ENCODE measurements at places on chromosomes 5 and 9.

DNA sequence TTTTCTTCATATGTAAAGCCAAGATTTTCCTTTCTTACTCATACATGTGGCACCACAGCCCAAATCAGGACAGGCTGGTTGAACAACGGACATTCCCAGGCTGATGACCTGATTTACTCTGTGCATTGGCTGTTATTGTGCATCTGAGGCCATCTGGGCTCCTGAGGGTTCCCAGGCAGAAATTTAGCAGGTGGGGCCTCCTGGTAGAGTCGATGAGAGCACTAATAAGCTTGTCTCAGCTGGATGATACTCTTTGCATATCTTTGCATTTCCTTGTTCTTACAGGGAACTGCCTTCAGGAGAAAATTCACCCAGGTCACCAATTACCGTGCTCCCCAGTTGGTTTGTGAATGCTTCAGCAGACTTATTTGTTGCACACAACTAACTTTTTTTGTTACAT lies 605.1 kb downstream of the ELAVL2 start:
- no peak for DNase-seq

- DNase-seq, result no peak
These were observed at the start of gene IL4 for GRCh38 chr5:132673939-132674630. TSS of gene IL4 (plus strand) at chr5:132673989. CDS start at chr5:132674051, 62 bp downstream.

DNA sequence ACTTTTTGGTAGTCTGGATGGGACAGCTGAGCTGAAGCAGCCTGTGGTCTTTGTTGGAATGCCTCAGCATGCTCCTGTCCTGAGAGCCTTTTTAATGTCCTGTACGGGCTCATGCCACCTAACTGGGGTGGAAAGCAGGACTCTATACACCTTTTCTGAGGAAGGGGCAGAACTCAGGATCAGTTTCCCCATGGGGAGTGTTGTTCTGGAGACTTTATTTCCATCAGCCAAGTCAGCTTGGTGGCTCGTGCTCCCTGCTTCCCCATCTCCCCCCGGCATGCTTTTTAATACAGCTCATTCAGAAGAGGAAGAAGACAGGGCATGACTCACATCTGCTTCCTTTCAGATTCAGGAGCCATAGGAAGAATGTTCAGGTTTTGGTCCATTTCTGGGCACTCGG lies 5.1 kb upstream of the SEPTIN8 start:
- no peak for DNase-seq

GRCh38 chr5:99004960-99005359 lies 76.2 kb upstream of the CHD1 start:
- DNase-seq, result no peak

DNA sequence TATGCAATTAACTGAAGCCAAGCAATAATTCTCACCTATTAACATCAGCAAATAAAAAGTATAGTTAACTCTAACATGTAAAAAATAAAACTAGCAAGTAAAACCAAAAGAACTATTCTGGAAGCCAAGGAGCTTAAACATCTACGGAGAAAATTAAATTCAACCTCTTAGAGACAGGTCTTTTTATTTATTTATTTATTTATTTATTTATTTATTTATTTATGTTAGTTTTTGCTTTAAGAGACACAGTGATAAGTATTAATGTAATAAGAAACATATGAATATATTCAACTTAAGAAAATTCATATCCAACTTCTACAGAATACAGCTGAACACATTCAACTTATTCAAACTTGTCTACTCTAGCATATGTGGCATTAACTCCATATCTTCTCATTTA lies 472.1 kb upstream of the IZUMO3 start:
- DNase-seq, result no peak

- peak; percentile 65 for DNase-seq
These were observed 5.5 kb upstream of the SET start for GRCh38 chr9:128683340-128684064.

DNA sequence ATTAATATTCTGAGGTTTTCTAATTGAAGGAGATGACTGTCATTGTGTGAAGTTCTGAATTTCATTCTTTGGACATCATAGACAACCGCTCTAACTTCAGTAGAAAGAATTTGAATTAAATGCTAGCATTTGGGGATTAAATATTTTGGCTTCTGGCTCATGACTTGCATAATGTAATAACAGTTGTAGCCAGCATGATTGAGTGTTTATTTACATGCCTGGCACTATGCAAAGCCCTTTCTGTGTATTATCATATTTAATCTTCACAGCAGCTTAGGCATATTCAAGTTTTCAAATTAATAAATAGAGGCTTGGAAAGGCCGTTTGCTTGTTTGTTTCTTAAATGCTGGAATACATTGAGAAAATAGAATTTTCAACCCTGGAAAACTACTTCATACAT lies 19.6 kb upstream of the HTR1A start:
- DNase-seq, result no peak
